ENCODE measurements at places on chromosomes 4 and X.

GRCh38 chr4:86976801-86977485 is 42.1 kb downstream of the AFF1 start:
- no peak for DNase-seq
- peaks cover 13% of the 10 kb centered on the region for H3K4me1 ChIP-seq
- H3K4me3 ChIP-seq, result no peak overlapping the region

DNA sequence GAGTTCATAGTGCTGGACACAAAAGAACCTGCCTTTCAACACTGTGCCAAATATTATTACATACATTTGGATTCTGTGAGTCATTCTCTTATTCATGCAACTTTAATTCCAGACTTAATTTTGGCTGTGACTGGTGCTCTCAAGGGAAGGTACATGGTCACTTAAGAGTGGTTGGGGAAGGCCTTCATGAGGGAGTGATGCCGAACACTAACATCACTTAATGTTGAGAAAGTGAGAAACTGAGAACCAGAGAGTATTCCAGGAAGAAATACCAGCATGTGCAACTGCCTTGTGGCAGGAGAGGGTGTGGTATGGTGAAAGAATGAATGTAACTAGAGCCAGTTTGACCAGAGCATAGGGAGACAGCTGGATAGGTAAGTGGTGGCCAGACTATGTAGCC is 41.5 kb upstream of the FHDC1 start:
- peak overlapping the region; percentile 36 for H3K27ac ChIP-seq
- H3K4me3 ChIP-seq, result no peak overlapping the region
- 0 out of 2 replicates have a peak, but pooled peaks cover 3% of the 10 kb centered on the region for H3K36me3 ChIP-seq
- no peaks in the 10 kb centered on the region for H3K27me3 ChIP-seq
- peaks cover 14% of the 10 kb centered on the region for H3K4me1 ChIP-seq

- H3K4me1 ChIP-seq, result peaks cover 10% of the 10 kb centered on the region
- no peak overlapping the region for H3K27ac ChIP-seq
- peak; percentile 44 for DNase-seq
- H3K4me3 ChIP-seq, result no peak overlapping the region
- no peaks in the 10 kb centered on the region for H3K36me3 ChIP-seq
These were observed 36.0 kb downstream of the GAB3 start for GRCh38 chrX:154714925-154715324.

DNA sequence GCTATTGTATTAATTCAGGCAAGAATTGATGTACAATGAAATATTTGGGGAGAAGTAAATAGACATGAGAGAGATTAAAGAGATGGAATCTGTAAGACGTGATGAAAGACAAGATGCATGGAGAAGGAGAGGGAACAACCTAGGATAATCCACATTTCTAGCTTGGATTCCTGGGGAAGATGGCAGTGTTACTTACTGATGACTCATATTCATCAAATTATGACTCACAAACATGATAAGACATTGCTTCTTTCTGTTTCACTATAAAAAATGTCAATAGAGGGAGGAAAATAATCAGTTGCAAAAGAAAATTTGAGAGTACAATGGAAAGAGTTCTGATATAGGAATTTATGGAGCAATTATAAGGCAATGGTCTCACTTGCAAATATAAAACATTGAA is 104.1 kb upstream of the BMP3 start:
- H3K27me3 ChIP-seq, result no peaks in the 10 kb centered on the region
- 0 out of 2 replicates have a peak, but pooled peaks cover 6% of the 10 kb centered on the region for H3K4me1 ChIP-seq
- DNase-seq, result peak; percentile 24
- no peak overlapping the region for H3K27ac ChIP-seq

GRCh38 chr4:11497212-11497806 is 68.6 kb upstream of the HS3ST1 start:
- no peak overlapping the region for H3K4me3 ChIP-seq
- H3K27me3 ChIP-seq, result no peaks in the 10 kb centered on the region
- no peaks in the 10 kb centered on the region for H3K4me1 ChIP-seq
- DNase-seq, result no peak
- no peaks in the 10 kb centered on the region for H3K36me3 ChIP-seq

- no peak for DNase-seq
- H3K27me3 ChIP-seq, result peaks cover 11% of the 10 kb centered on the region
- no peak overlapping the region for H3K27ac ChIP-seq
- no peaks in the 10 kb centered on the region for H3K4me1 ChIP-seq
These were observed 132.3 kb upstream of the UGT8 start for GRCh38 chr4:114466299-114466698.

DNA sequence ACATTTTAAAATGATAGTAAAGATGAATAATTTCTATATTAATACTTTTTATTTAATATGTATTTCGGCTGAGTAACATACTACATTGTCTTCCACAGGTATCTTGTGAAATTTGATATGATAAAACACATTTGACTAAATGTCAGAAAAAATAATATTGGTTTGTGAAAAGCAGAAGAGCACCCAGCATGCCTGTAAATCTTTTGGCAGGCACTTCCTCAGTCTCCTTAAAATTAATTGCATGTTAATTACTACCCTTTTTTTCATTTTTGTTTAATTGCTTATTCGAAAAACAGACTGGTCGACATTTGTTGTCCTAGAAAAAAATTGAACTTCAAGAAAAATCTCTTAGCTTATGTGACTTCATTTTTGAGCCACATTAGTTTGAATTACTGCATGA is 40.6 kb downstream of the CLCN3 start:
- H3K27me3 ChIP-seq, result no peaks in the 10 kb centered on the region
- H3K4me3 ChIP-seq, result peak overlapping the region; percentile 76
- H3K27ac ChIP-seq, result peak overlapping the region; percentile 98
- H3K36me3 ChIP-seq, result no peaks in the 10 kb centered on the region

GRCh38 chrX:118660085-118660484 is 67.3 kb upstream of the IL13RA1 start:
- no peak for DNase-seq
- H3K4me3 ChIP-seq, result no peak overlapping the region
- H3K36me3 ChIP-seq, result no peaks in the 10 kb centered on the region
- H3K27me3 ChIP-seq, result no peaks in the 10 kb centered on the region
- H3K27ac ChIP-seq, result no peak overlapping the region
- peaks cover 4% of the 10 kb centered on the region for H3K4me1 ChIP-seq
